Motor neuron (in vitro differentiated cells): ENCODE measurements at places on chromosomes 2 and 18.

GRCh38 chr2:36203366-36203765 is 152.2 kb upstream of the CRIM1 start:
- no peak for ATAC-seq

GRCh38 chr2:164935118-164936101 is 19.9 kb downstream of the SLC38A11 start:
- ATAC-seq: no peak

DNA sequence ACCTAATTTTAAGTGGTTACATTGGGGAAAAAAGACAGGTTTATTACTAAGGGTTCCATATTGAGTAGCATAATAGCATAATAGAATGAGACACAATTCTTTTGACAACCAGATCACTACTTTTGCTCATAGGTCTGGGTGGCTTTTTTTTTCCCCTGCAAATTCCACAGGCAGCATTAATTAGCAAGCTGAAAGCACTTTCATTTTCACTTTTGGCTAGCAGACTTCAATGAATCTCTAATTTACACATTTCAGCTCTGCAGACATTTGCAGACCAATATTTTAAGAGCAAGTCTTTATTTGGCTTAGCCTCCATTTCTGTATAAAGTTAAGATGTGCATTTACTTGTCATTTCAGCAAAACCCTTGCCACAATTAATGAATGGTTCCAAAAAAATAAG is 185.5 kb downstream of the NOL4 start:
- no peak for ATAC-seq

GRCh38 chr18:70036771-70037347 is 89.2 kb upstream of the CD226 start:
- ATAC-seq: peak; percentile 93

DNA sequence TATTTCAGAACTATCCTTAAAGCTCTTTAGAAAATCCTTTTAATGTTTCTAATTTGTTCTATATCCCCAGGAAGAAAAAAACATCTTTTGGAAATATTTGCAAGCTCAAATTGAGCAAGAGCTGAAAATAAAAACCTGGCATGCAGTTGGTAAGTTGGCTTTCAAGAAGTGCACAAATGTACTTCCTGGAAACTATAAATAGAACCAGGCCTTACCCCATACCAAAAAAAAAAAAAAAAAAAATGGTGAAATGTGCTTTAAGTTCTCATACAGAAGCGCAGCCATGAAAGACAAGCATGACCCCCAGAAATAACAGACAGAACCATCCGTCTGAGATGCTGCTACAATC is 178.5 kb downstream of the HDAC4 start:
- no peak for ATAC-seq

DNA sequence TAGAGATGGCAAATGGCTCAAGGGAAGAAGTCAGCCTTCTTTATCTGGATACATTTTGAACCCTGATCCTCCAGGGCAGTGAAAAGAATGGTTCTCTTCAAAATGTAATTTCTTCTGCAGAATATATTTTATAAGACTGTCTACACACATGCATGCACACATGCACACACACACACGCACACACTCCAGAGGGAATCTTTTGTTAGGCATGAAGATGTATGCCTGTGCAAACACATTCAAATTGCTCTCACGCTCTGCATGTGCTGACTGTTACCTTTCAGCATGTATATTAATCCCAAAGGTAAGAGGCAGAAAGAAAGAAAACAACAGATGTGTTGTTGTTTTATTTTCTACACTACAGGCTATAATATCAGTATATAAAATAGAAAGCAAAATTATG is 43.2 kb downstream of the SLC5A7 start:
- no peak for ATAC-seq

- no peak for ATAC-seq
Observed at GRCh38 chr2:168363347-168364092, 92.6 kb upstream of the CERS6 start.

DNA sequence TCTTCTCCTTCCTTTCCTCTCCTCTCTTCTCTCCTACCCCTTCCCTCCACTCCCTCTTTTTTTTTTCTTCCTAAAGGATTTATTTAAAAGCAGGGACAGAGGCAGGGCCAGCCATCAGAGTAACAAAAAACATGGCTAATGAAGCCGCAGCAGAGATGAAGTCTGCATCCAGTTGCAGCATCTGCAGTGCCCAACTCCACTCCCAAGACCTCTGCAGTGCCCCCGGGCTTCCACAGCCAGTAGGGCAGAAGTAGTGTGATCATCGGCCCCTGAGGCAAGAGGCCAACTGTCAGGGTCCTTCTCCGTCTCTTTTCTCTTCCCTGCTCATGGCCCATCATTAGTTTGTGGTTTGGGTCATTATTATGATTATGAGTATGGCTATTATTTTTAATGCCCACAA is 4.2 kb upstream of the EGR4 start:
- peak; percentile 14 for ATAC-seq

DNA sequence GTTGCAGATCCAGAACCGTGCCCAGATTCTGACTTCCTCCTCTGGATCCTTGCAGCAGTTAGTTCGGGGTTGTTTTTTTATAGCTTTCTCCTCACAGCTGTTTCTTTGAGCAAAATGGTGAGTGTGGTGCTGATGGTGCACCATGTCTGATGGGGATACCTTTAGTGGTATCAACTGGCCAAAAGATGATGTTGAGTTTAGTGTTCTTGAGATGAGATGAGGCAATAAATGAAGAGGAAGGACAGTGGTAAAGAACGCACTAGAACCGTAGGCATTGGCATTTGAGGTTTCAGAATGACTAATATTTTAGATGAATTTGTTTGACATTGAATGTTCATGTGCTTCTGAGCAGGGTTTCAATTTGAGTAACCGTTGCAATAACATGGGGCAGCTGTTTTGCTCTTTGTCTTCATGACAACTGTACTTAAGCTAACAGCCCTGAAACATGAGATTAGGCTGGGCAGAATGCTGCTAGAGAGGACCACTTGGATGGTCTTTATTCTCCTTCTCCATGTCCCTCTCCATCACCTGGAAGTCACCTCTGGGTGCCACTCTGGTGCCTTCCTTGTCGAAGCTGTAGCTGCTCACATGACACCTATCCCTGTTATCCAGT is 3.9 kb downstream of the CTLA4 start:
- no peak for ATAC-seq

- no peak for ATAC-seq
Observed at GRCh38 chr18:3478262-3478978, 28.4 kb downstream of the TGIF1 start.

- peak; percentile 33 for ATAC-seq
Observed at GRCh38 chr2:3430172-3430571, 50.7 kb downstream of the TRAPPC12 start.

DNA sequence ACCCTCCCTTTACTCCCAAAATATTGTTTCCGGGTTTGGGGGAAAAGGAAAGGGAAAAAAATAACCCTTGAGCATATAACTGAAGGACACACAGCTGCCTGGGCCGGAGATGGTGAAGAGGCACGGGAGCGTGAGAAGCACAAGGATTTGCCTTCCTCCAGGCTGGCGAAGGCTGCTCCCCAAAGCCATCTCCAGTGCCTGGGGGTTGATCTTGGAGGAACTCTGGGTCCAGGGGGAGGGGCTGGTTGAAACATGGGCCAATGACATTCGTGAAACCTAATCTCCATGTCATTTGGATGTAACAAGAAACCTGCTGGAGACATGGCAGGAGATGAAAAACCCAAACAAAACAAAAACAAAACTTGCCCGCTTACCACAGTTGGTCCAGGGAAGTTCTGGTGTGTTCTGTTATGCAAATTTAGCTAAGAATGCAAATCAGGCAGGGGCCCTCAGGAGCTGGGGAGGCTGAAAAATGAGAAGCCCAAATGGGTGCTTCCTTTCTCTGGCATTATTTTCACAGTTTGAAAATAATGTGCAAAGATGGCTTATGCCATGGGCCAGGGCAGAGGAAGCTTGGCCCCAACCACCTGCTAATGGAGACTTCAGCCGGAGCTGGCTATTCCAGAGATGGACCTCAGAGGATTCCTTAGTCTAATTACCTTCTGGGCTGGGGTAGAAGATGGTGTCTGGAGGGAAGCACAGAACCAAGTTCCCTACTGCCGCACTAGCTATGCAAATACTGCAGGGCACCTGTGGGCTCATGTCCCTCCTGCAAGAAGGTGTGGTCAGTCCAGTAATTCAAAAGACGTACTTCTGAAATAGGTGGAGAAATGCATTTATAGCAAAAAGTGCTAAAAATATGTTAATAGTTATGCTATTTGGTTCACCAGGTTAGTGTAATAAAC is 180.9 kb downstream of the BCL2 start:
- no peak for ATAC-seq

DNA sequence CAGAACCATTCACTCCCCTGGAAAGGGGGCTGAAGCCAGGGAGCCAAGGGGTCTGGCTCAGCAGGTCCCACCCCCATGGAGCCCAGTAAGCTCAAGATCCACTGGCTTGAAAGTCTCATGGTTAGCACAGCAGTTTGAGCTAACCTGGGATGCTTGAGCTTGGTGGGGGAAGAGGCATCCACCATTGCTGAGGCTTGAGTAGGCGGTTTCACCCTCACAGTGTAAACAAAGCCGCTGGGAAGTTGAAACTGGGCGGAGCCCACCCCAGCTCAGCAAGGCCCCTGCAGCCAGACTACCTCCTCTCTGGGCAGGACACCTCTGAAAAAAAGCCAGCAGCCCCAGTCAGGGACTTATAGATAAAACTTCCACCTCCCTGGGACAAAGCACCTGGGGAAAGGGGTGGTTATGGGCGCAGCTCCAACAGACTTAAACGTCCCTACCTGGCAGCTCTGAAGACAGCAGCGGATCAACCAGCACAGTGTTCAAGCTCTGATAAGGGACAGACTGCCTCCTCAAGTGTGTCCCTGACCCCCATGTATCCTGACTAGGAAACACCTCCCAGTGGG is 14.7 kb upstream of the TTC32 start:
- no peak for ATAC-seq

DNA sequence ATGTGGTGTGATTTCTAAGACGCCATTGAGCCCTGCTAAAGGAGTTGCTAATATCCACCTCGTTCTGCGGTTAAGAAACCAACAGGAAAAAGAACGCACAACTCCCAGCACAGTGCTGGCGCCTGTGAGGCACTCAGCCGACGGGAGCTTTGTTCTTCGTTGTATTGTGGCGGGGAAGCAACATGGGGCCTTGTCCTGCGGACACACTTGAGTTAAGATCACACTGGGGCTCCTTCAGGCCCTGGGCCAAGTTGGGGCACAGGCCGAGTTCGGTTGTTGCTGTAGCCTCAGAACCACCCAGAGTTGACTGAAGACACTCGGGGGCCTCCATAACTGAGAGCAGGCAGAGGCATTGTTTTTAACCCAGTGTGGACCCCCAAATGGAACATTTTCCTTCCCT is 30.6 kb upstream of the CD8A start:
- ATAC-seq: no peak

DNA sequence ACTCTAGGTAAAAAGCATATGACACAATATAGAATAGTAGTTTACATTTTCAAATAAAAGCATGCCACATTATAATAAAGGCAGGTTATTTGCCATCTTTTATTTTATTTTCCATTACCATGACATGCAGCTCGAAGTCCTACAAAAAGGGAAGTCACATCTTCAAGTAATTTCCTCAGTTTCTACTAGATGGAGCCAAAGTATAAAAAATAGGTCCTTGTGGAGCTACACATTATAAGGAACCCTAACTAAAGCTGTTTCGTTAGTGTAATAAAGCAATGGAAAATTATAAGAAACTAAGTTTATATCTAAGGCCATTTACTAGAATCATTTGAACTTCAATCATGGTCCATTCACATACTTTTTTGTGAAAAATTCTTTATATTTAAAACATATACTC is 674.5 kb downstream of the KCNJ3 start:
- no peak for ATAC-seq

DNA sequence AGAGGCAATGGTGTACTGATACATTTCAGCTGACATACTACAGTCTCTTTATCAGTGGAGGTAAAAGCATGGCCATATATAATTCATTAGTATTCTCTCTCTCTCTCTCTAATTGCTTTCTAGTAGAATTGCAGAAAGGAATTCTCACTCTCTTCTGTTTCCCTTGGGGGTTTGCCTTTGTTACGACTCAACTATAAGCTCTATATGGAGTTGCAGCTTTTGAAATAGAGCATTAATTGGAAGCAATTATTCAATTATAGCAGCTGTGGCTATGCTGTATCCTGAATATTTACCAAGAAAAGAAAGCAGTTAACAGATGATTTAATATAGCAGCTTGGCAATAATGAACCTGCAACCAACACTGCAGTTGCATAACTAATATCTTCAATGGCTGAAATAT is 132.7 kb upstream of the STON1 start:
- ATAC-seq: no peak

DNA sequence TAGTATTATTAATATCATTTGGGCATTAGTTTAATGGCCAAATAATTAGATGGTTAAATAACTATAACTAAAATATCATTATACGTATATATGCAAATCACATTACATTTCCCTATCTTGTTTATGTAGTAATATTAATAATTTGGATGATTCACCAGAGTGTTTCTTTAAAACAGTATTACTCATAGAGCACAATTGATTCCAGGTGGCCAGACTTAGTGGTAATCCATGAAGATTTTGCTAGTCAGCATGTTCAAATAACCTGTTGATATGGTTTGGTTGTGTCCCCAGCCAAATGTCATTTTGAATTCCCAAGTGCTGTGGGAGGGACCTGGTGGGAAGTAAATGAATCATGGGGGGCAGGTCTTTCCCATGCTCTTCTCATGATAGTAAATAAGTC is 782.3 kb downstream of the LRP1B start:
- no peak for ATAC-seq

DNA sequence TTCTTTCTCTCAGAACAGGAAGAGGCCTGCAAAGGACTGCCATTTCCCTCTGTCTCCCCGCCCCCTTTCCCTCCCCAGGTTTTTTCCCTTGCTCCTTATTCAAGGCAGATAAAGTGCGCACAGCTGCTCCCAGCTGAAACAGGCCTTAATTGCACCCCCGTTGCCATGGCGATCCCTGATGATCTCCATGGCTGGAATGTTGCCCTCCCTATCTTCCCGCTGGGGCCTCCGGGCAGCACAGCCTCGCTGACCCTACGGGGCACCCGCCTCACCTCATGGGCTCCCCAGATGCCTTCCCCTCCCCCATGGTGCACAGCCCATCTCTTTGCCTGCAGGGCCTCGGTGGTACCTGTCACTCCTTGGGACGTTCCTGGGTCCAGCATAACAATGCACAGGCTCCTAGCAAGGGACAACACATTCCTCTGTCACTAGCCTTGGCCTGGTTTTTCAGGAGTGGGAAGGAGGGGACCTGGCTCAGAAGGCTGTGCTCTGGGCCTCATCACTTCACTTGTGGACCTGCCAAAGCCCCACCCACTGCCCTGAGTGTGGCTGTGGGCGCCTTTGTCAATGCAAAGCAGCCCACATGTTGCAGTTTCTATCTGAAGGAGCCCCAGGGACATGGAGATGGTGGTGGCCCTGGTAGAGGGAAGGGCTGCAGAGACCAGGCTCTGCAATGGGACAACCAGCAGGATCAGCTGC is 115.0 kb downstream of the CELF4 start:
- peak; percentile 16 for ATAC-seq

GRCh38 chr2:238401551-238401950 is 25.2 kb upstream of the ASB1 start:
- no peak for ATAC-seq

DNA sequence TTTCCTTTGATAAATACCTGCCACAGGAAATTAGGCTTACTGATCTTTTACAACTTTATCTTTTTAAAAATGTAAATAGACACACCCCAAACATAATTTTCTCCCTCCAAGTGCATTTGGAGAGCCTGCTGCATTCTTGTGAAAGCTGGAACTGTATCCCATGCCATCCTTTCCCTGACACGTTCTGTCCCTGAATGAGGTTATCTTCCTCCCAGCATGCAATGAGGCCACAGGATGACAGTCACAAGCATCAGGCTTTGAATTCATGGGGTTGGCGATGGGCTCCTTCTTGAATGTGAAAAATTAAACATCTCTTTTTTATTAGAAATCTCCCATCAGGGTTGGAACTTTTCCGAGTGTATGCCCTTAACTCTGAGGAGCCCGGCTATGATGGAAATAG is 77.8 kb downstream of the CTAGE1 start:
- ATAC-seq: peak; percentile 35
